ENCODE measurements at places on chromosomes 16 and 17.

GRCh38 chr17:17231621-17232302 lies 5.2 kb downstream of the FLCN start:
- DNase-seq: no peak

GRCh38 chr17:44272321-44272951 lies 4.5 kb upstream of the SLC4A1 start:
- no peak for DNase-seq

DNA sequence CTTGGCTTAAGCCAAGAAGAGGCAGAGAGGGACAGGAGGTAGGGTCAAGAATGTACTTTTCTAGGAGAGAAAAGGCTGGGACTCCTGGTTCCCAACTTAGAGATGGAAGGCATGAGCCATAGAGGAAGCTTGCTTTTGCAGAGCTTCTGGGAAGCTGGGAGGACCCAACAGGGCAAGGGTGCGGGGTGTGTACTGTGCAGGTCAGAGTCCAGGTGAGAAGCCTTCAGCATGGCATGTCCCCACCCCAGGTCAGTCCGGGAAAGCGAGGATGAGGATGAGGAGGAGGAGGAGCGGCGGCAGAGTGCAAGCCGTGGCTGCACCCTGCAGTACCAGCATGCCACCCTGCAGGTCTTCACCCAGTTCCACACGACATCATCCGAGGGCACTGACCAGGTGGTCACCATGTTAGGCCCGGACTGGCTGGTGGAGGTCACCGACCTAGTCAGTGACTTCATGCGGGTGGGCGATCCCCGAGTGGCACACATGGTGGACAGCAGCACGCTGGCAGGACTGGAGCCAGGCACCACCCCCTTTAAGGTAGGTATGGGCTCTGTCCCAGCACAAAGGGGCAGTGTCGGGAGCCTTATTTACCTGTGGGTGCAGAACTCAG lies 55.3 kb downstream of the TMEM132E start:
- no peak for DNase-seq

GRCh38 chr17:68820825-68821481 lies 134.2 kb downstream of the ABCA8 start:
- DNase-seq: no peak

GRCh38 chr16:67535201-67535600 lies 6.6 kb downstream of the RIPOR1 start:
- DNase-seq: no peak

- no peak for DNase-seq
Observed at GRCh38 chr16:25124503-25124902, 13.0 kb downstream of the LCMT1 start.

DNA sequence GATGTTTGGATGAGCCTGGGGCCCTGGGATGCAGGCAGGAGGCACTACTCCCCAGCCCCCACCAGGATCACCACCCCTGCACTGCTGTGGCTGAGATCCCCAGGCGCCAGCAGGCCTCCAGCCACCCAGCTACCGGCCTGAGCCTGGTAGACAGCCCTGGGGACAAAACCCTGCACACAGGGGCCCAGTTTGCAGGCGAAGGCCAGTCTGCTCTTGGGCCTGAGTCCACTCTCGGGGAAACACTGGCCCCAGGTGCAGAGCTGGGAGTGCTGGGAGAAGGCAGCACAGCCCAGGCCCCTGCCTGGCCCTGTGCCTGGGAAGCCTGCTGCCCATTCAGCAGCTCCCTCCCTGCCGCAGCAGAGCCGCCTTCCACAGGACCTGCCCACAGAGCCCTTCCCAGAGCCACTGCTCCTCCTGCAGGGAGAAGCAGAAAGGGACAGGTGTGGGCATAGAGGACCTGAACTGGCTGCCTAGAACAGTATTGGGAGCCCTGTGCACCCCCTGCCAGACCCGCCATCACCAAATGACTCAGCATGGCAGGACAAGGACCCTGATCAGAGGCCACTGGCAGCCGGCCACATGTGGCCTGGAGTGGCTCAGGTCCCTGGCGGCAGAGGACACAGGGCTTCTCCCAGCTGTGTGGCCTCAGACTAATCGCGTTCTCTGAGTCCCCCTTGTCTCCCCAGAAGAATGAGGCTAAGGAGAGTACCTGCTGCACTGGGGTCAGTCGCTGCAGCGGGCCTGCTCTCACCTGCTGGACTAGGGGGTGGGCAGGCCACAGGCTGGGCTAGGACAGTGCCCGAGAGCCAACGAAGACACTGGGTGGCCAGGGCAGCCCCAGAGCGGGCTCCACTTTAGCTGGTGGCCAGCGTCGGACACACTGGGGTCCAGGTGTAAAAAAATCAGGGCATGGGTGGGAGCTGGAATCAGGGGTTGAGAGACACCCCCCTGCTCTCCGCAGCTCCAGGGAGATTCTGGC lies 10.7 kb downstream of the MSRB1 start:
- DNase-seq: no peak

GRCh38 chr17:74729368-74729767 lies 7.7 kb upstream of the RAB37 start:
- no peak for DNase-seq

DNA sequence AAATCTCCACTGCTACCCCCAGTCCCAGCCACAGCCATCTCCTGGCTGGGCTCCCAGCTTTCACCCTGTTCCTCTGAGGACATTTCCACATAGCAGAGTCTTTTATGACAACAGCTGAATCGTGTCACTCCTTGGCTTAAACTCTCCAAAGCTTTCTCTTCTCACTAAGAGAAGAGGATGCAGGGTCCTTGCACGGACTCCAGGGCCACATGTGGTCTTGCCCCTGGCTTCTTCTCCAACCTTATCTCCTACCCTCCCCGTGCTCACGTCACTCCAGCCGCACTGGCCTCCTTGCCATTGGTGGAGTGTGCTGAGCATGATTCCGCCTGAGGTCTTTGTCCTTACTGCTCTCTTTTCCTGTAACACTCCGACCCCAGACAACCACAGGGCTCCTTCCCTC lies 39.9 kb upstream of the CCDC182 start:
- no peak for DNase-seq

GRCh38 chr17:81090361-81091136 lies 55.6 kb downstream of the BAIAP2 start:
- DNase-seq: no peak

- DNase-seq: no peak
Observed at GRCh38 chr16:46916980-46917379, 32.8 kb downstream of the GPT2 start.

GRCh38 chr16:74570412-74571301 lies 36.3 kb downstream of the GLG1 start:
- no peak for DNase-seq

- DNase-seq: no peak
Observed at GRCh38 chr17:82314727-82315605, 2.4 kb downstream of the CD7 start.

GRCh38 chr16:47358816-47359215 lies 102.0 kb downstream of the ITFG1 start:
- no peak for DNase-seq

GRCh38 chr16:75019007-75019406 lies 20.2 kb downstream of the ZNRF1 start:
- no peak for DNase-seq

DNA sequence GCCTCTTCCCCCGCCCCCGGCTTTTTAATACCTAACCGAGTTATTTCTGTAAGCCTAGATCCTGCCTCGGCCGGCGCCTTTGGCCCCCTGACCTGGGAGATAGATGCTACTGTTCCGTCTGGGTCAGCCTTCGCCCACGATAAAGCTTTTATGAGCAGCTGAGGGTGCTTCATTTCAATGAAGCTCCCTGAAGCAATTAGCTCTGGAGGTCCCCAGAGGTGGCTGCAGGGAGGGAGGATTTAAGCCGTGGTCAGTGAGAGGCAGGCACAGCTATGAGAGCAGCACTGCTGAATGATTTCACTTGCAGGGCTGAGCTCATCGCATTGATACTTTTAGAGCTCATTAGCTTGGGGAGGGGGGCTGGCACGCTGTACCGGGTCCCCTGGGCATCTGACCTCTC lies 89.4 kb downstream of the RPA1 start:
- DNase-seq: no peak

- DNase-seq: no peak
Observed at GRCh38 chr17:15285466-15285865, 20.3 kb upstream of the PMP22 start.

DNA sequence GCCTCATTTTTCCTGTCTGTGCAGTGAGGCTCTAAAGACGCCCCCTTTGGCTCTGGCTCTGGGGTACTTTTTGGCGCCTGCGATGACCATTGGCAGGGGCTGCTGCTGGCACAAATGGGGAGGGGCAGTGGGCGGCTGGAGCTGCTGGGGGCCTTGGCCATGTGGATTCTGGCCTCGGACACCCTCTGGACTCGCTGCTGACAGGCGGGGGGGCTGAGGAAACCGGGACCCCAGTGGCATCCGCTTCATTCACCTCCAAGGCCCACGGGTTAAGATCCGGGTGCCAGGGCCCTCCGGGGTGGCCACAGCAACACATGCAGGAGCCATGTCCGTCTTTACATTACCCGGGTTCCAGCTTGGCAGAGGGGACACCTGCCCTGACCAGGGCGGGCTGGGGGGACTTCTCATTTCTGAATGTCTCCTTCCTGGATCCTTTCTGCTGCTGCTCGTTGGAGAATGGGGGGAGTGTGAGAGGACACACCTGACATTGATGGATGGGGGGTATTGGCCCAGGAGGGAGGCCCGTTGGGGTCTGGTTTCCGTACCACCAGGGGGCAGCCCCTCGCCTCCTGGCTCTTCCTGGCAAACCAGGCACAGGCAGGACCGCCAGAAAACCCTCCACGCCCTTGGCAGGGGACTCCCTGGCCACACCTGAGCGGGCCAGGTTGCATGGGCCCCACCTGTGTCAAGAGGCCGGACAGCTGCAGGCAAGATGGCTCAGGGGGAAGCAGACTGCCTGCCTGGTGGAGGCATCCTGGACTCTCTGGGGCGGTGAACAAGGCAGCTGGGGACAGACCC lies 21.8 kb downstream of the GSE1 start:
- no peak for DNase-seq

DNA sequence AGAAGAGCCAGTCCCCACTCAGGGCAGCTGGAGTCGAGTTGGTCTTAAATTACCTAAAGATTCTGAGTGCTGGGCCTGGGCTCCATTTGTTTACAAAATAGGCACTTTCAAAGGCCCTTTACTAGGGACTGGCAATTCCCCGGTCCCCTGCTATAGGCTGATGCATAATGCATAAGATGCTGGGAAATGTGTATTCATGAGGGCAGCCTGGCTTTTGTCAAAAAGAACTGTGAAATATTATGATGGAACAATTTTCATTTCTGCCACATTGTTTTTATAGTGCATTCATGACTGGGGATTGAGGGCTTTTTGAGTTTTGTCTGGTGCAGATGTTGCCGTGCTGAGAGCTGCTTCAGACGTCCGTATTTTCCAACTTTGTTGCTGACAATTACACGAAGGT lies 617.0 kb upstream of the CDH5 start:
- DNase-seq: no peak

- no peak for DNase-seq
Observed at GRCh38 chr16:88356727-88357199, 26.0 kb upstream of the ZNF469 start.

DNA sequence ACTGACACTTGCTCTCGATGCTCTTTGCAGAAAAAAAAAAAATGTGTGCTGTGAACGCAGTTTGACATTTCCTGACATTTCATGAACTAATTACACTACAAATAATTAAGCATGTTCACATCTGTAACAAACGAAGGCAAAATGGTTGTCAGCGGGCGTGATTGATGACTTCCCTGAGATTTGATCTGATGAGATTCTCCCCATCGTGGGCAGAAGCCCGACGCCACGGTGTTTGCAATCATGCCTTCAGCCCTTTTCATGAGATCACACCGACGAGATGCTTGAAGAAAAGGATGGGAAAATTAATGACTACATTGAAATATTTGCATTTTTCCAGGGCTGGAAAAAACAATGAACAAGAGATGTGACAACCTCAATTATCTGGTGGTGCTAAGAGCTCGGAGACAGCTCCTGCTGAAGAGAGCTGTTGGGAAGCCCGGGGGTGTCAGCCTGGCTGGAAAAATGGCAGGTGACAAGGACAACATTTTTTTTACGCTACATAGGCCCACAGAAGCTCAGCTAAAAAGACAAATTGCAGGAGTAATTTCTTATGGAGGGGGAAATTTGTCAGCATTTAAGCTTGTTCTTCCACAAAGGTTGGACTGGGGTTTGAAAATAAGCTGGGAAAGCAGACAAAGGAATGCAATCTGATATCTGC lies 259.4 kb upstream of the IRX3 start:
- DNase-seq: no peak

All from left renal pelvis (tissue), 4 donors.